ENCODE measurements at places on chromosomes 11 and 22. TPM values are rescaled to one million over a fixed set of nuclear protein-coding genes. Genes with fewer than 3 reads are reported as not detected.

- peaks cover 4% of the 10 kb centered on the region for H3K4me1 ChIP-seq
- no peak overlapping the region for H3K27ac ChIP-seq
- H3K27me3 ChIP-seq = no peaks in the 10 kb centered on the region
- no peaks in the 10 kb centered on the region for H3K36me3 ChIP-seq
Observed at GRCh38 chr11:134250675-134251074, 2.5 kb downstream of the THYN1 start.

DNA sequence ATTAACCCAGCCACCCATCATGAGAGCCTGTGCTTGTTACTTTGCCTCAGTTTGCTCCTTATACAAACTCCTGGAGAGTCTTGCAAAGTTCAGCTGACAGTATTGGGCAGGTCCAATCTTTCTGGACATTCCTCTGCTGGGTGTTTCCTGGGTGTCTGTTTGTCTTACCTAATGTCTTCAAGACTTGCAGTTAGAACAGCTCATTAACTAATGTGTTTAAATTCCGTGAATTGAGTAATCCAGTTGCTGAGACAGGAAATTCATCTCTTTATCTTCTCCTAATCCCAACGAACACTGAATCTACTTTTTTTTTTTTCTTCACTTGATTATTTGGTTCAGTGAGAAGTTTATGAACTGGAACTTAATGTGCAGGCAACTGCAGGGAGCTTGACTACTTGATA lies 20.6 kb downstream of the BCO2 start:
- DNase-seq = no peak
- no peaks in the 10 kb centered on the region for H3K27me3 ChIP-seq
- H3K36me3 ChIP-seq = no peaks in the 10 kb centered on the region
- no peak overlapping the region for H3K4me3 ChIP-seq
- H3K4me1 ChIP-seq = no peaks in the 10 kb centered on the region

DNA sequence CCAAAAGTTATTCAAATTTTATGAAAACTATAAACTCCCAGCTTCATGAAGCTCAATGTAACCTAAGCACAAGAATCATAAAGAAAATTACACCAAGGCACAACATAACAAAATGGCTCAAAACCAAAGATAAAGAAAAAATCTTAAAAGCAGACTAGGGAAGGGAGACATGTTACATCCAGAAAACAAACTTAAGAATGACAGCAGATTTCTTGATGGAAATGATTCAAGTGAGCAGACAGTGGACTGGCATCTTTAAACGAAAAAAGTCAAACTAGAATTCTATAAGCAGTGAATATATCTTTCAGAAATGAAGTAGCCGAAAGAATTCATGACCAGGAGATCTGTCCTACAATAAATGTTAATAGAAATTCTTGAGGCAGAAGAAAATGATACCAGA lies 75.6 kb downstream of the SHANK2 start:
- no peak for DNase-seq
- no peak overlapping the region for H3K4me3 ChIP-seq
- H3K4me1 ChIP-seq = no peaks in the 10 kb centered on the region
- H3K27ac ChIP-seq = no peak overlapping the region

DNA sequence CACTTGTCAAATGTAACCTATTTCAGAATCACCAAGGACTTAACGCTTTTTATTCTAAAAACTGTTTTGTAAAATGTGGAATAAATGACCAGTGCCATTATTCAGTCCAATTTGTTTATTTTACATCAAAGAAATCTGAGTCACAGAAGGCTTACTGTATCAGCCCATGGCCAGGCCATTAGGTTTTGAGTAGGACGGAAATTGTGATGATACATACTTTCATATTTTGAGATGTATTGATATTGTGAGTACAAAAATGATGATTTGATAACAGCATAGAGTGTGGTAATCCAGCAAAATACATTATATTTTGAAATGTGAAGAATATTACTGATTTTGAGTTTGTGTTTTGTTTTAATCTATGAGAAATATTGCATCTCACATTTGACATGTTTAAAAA lies 81.1 kb downstream of the PIWIL3 start:
- H3K4me1 ChIP-seq = peaks cover 3% of the 10 kb centered on the region
- H3K27me3 ChIP-seq = no peaks in the 10 kb centered on the region
- no peak overlapping the region for H3K27ac ChIP-seq
- no peak overlapping the region for H3K4me3 ChIP-seq

DNA sequence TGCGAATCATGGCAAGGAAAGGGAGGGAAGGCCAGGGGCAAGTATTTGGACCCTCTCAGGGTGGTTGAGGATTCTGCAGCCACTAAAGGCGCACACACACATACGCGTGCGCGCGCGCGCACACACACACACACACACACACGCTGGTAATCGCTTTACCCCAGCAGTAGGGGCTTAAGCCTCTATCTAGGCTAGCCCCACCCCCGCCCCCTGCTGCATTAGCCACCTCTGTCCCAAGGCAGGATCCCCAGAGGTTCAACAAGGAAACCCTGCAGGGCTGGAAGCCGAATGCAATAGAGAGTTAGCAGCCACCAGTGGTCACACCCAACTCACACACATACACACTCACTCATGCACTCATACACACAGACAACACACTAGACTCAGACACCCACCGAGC lies 28.6 kb upstream of the ELFN2 start:
- DNase-seq = no peak
- H3K4me1 ChIP-seq = peaks cover 3% of the 10 kb centered on the region
- H3K27me3 ChIP-seq = no peaks in the 10 kb centered on the region

- no peaks in the 10 kb centered on the region for H3K27me3 ChIP-seq
- no peak overlapping the region for H3K27ac ChIP-seq
- no peaks in the 10 kb centered on the region for H3K36me3 ChIP-seq
- DNase-seq = no peak
- H3K4me3 ChIP-seq = no peak overlapping the region
Observed at GRCh38 chr11:28606930-28607329, 498.7 kb downstream of the METTL15 start.

- H3K36me3 ChIP-seq = no peaks in the 10 kb centered on the region
- no peak overlapping the region for H3K4me3 ChIP-seq
- no peaks in the 10 kb centered on the region for H3K4me1 ChIP-seq
- no peak overlapping the region for H3K27ac ChIP-seq
Observed at GRCh38 chr11:26780376-26781085, 58.7 kb upstream of the SLC5A12 start.

DNA sequence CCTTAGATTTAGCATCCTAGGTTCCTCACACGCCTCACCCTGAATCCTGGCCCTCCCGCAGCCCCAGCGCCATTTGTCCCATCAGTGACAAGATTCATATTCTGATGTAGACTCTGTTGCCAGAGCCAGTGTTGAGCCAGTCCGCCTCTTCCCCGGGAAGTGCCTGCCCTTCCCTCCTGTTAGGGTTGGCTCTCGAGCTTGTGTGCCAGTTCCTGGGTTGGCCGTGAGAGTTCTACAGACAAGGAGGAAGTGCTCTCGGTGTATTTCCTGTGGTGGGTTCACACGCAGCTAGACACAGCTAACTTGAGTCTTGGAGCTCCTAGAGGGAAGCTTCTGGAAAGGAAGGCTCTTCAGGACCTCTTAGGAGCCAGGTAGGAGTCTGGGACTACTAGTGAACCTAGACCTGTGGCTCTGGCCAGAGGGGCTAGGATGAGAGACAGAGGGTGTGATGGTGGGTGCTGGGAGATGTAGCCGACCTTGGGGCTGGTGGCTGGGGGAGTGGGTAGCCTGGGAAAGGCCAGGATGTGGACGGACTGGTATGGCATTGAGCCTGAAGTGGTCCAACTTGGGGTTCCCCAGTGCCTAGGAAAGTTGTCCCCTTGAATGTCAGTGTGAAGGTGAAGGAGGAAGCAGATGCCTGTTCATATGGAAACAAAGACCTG lies at the start of gene IL18BP:
Gene IL18BP (plus strand): TSS at position 261 of the 662 bp plus-strand sequence. CDS start 1,076 bp downstream, outside the sequence.
- peaks cover 3% of the 10 kb centered on the region for H3K4me1 ChIP-seq
- no peak for DNase-seq
- H3K36me3 ChIP-seq = no peaks in the 10 kb centered on the region

Gene NDUFS8
- 80.1 TPM for polyA plus RNA-seq

Gene RFPL3
- polyA plus RNA-seq = 0.06 TPM

Gene OR51B4
- not detected for polyA plus RNA-seq

Gene RTN4R
- polyA plus RNA-seq = not detected

Gene WT1
- 56.0 TPM for polyA plus RNA-seq

Measured in ovary (tissue), 10 donors.